ENCODE measurements at places on chromosomes 7 and 10.

DNA sequence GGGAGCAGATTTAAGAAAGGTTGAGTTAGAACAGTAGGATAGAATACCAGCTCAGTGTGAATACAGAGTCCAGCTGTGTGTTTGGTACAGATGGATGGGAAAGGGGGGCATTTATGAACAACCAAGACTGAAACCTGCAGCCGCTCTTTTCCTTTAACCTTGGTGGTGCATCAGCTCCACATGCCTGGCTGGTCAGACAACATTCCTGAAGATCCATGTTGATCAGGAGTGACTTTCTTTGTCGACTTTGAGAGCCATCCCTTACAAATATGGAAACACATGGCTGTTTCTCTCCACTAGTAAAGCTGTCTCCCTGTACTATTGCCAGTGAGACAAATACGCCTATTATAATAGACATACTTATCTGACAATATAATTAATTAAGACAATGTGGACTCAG lies 476.5 kb upstream of the IGFBP3 start:
- no peak for DNase-seq

GRCh38 chr10:17808971-17809841 lies at the start of gene MRC1:
Gene MRC1, plus strand, starts transcription at chr10:17809348. Its CDS starts 118 bp downstream, at chr10:17809466.
- no peak for DNase-seq

DNA sequence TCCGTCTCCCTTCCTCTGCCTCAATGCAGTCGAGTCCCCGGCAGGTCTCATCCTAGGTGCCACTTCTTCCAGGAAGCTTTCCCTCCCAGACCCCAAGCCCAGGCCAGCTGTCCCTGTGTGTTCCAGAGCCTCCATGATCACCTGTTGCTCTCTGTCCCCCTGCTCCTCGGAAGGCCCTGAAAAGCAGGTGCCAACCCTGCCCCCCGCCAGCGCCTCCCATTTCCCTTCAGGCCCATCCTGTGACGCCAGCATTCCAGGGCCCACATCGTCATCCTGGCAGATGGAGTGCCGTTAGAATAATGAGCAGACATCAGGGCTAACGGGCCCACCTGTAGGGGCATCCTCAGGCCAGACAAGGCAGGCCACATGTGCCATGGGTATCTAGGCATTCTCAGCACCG lies 253.0 kb upstream of the PPP2R2D start:
- no peak for DNase-seq

DNA sequence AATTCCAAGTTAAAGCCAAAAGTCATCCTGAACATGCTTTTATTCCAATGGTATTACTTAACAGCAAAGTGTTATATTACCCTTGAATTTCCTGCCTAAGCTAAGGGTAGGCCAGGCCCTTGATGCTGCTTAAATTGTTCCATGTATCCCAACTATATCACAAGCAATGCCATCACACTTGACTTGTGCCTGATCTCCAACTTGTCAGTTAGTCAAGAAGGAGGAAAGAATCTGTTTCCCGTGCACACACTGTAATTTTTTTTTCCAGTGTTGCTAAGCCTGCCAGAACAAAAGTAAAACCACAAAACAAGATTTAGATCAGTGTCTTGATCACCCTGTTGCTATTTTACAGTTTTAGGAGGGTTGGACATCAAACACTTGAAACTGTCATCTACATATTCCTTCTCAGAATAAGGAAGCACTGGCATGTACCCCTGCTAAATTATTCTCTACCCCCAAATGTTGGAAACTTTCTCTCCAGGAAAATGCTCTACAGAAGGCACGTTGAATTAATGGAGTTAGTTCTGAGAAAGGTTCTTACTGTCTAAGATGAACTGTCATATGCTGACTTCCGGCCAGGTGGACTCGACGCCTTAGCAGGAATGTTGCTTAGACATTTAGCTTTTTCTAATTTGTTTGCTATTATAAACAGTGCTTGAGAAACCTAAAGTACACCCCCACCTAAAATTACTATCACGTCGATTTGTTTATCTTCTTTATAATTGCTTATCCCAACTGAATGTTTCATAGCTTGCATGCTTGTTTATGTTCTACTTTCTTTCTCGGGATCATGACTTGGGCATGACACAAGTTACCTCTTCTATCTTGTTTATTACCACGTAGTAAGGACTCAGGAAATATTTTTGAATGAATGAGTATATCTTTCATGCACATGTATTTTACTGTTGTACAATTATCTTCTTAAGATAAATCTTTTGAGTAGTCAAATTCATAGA lies 105.5 kb upstream of the ZNF438 start:
- DNase-seq: no peak

DNA sequence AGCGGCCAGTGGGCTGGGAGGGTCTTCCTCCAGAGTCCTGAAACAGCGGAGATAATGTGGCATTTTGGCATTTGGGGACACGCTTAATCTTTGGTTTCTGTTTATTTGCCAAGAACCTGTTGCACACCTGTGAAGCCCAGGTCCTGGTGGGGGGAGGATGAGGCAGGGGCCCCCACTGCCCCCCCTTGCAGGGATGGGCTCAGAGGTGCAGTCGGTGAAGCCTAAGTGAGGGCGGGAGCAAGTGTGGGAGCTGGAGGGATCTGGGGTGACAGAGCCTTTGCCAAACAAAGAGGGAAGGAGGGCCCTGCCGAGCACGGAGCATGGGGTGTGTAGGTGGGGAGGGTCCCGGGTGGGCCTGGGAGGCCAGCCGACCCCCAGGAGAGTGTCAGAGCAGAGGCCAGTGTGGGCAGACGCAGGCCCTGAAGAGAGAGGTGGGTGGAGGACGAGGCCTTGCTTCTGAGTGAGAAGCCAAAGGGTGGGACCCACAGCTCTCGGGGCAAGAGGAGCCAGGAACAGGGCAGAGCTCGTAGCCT lies 62.1 kb upstream of the ADGRA1 start:
- no peak for DNase-seq

GRCh38 chr10:6445671-6446316 lies 134.3 kb downstream of the PRKCQ start:
- peak; percentile 56 for DNase-seq

GRCh38 chr10:132688580-132689420 lies 97.1 kb downstream of the NKX6-2 start:
- DNase-seq: no peak

- DNase-seq: no peak
Observed at GRCh38 chr10:80411267-80411668, 2.9 kb downstream of the PRXL2A start.

- no peak for DNase-seq
Observed at GRCh38 chr10:34677591-34677990, 137.5 kb downstream of the PARD3 start.

DNA sequence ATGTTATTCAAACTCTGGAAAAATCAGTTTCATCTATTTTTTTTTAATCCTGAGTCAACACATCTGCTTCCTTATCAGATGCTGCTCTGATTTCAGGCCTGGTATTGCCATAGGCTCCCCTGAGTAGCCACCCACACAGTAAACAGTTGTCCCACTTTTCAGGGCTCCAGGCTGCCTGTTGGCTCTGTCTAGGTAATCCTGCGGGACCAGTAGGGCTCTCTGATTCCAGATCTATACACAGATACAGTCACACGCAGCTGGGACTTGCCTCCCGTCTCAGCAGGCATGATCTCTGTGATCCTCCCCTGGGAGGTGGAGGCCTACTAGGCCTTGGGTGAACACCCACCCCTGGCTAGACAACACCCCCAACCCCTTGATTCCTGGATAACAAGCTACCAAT lies 206.1 kb downstream of the CREB5 start:
- DNase-seq: no peak

- no peak for DNase-seq
Observed at GRCh38 chr10:125063256-125063925, 97.0 kb downstream of the CTBP2 start.

GRCh38 chr7:7272294-7272693 lies 90.0 kb downstream of the C1GALT1 start:
- no peak for DNase-seq

DNA sequence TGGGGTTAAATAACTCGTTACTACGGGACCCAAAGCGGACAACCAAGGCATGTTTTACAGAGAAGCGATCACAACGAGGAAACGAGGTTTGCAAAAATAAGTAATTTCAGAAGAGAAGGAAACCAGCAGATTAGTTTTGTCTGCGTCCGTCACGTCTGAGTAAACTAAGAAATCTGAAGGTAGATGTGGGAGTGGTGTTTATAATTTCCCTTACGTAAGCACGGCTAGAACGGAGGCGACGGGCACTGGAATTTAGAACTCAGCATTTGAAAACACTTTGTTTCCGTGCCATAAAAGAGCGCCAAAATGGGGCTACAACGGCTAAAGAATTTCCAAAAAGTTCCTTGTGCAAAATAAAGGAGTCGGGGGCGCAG lies 718 bp upstream of the UMAD1 start:
- DNase-seq: no peak

GRCh38 chr10:46236941-46237681 lies 49.7 kb upstream of the ANTXRL start:
- DNase-seq: no peak

DNA sequence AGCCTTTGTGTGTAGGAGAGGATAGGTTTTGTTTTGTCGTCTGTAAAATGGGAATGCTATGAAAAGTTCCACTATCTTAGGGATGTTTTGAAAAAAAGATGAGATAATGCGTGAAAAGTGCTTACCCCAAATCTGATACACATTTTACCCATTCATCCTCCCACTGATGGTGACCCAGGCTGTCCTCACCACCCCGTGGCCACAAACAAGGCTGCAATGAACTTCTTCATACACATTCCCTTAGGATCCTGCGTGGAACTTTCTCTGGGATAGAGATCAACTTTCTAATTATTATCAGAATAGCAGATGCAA lies 399 bp upstream of the OGDHL start:
- DNase-seq: no peak

- no peak for DNase-seq
Observed at GRCh38 chr10:131252567-131253276, 58.8 kb downstream of the TCERG1L start.

GRCh38 chr10:11858093-11858492 lies 34.9 kb downstream of the PROSER2 start:
- DNase-seq: no peak

GRCh38 chr10:88926566-88927415 lies 25.8 kb downstream of the ACTA2 start:
- no peak for DNase-seq

DNA sequence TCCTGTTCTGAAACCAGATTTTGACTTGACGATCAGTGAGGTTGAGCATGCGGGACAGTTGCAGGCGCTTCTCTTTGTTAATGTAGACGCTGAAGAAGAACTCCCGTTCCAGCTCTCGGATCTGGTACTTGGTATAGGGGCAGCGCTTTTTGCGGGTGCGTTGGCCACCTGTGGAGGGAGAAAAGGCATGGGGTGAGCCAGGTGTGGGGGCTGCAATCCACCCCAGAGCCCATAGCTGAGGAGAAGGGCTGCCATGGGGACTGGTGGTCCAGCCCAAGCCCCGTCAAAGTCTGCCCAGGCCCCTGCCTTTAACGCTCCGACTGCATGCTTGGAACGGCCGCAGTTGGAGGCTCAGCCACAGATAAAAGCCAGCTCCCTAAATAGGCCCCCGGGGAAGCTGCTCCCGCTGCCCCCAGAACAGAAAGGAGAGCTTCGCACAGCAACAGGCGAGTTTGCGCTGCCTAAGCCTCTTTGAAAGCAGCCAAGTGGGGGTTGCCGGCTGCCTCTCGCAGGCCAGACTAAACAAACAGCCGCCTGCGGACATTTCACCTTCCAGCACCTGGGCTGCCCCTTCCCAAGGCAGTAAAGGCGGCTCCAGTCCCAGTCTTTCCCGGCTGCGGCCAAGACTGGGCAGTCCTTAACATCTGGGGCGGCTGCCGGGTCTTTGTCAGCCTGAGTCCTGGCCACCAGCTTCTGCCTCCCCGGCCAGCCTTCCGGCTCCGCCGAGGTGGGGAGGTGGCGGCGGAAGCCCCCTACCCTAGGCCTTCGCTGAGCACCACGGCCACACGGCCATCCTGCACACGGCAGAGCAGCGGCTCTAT lies 2.0 kb downstream of the HOXA11 start:
- no peak for DNase-seq

- DNase-seq: no peak
Observed at GRCh38 chr10:103584216-103585010, 90.9 kb downstream of the NEURL1 start.

DNA sequence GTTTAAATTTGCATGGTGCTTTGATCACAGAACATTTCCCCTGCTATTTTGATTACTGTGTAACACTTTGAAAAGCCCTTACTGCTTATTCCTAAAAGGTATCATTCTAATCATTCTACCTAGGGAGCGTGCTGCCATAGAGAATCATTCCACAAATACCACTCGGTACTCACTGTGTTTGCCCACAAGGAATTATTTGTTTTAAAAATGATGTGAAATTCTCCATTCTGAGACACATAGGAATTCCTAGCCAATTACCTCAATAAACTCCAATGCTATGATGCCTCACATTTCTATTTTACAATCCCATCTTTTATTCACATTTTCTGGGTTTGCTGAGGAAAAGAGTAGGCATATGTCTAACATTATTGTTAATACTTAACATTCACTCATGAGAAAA lies 16.2 kb upstream of the TES start:
- DNase-seq: no peak

DNA sequence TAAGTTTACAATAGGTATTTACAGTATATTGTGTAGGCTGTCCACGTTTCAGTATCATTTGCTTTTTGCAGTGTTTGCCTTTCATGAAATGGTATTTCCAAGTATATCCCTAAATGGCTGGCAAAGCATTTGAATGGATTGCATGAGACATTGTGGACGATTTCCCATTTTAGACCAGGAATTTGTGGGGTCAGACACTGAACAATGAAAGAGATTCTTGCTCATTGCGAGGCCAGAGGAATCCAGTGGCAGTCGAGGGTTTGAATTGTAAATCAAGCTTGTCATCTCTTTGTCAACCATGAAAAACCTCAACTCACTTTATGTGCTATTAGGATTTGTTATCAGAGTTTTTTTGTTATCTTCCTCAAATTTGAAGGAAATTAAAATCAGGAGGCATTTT lies 70.8 kb downstream of the CREB5 start:
- no peak for DNase-seq

DNA sequence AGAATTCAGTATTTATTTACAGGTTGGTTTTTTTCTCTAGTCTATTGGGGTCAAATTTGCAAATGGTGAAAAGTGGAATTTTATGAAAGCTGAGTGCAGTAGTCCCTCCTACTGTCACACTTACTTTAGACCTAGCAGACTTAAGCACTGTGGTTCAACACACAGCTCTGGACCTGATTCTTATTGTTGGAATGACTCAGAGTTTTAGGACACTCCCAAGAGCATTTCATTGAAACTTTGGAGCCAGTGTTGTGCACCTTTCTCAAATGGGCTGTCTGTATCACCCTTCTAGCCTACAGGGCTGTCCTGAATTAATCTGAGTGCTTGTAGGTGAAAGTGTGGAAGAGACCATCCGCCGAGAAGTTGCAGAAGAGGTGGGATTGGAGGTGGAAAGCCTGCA lies 16.1 kb downstream of the NUDT13 start:
- no peak for DNase-seq

GRCh38 chr7:33191340-33191739 lies 62.0 kb downstream of the BBS9 start:
- DNase-seq: no peak

- no peak for DNase-seq
Observed at GRCh38 chr10:125820701-125821100, 2.4 kb downstream of the UROS start.
